Caco-2 (cell line): ENCODE measurements at places on chromosomes 6 and 20.

- no peak for DNase-seq
Observed at GRCh38 chr6:82711105-82711827, 347.6 kb downstream of the TPBG start.

- DNase-seq = no peak
Observed at GRCh38 chr6:135525594-135525993, 28.1 kb upstream of the AHI1 start.

DNA sequence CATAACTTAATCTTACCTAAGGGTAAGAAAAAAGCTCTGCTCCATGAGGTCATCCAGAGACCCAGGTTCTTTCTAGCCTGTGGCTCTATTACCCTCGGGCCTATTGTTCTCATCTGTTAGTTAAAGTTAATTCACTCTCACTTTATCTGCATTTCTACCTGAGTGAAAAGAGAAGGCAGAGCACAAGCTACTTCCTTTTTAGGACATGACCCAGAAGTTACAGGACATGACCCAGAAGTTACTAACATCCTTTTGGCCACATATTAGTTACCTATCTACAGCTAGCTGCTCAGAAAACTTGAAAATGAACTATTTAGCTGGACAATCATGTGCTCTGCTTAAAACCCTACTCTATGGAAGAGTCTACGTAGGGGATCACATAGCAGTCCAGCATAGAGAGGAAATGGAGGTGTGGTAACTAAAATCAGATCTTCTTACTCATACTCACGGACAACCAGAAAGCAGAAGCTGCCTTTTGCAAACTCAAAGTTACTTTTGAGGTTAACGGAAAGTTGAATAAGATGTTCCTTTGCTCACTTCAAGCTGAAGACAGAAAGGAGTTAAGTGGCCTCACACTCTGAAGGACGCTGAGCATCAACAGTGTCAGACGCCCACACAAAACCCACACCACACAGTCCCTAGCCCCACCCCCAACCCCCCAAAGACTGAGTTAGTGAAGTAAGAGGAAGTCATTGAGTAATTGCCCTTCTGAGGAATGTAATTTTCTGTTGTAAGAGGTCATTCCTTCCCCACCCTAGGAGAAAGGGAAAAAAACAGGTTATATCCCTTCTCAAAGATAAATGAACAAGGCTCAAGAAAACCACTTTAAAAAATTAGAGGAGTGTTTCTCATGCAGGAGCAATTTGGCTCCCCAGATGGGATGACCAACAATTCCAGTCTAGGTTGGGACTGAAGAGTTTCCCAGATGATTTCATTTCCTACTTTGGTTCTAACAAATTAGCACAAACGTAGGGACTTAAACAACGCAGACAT is 45.9 kb upstream of the TAB2 start:
- DNase-seq = no peak

DNA sequence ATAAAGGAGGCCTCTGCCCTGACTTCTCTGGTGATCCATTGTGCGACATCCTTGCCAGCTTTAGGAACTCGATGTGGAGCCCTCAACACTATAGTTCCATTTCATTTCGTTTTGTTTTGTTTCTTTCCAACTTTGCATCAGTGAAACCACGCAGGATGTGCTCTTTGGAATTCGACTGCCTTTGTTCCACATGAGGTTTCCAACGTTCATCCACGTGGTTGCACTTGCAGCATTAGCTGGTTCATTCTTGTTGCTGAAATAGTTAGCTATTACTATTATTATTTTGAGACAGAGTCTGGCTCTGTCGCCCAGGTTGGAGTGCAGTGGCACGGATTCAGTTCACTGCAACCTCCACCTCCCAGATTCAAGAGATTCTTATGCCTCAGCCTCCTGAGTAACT is 61.3 kb upstream of the ZNFX1 start:
- DNase-seq = no peak

DNA sequence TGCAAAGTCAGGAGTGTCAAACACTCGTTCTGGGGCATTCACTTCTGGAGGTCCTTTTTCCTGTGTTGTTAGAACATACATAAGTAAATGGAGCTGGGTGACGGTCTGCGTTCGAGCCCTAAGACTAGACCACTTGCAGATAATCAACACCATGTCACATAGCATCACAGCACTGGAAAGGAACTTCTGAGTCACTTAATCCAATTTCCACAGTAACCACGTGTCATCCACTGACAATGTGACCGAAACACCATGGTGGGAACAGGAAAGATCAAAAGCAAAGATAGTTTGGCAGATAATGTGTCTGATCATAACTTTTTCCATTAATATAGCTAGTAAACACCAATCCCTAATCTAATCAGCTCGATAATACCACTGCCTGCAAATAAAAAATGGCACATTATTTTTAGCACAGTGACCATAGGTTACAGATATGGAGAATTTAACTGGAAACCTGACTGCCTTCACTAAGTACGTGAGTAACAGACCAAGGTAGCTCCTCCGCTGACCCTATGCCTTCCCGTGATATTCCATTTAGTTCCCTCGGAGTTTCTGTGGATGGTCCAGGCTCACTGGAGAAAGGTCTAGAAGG is 34.8 kb downstream of the WRNIP1 start:
- DNase-seq = no peak

- DNase-seq = no peak
Observed at GRCh38 chr6:41639809-41640371, 1.6 kb downstream of the MDFI start.

GRCh38 chr6:129947797-129948196 is 70.6 kb upstream of the L3MBTL3 start:
- no peak for DNase-seq

DNA sequence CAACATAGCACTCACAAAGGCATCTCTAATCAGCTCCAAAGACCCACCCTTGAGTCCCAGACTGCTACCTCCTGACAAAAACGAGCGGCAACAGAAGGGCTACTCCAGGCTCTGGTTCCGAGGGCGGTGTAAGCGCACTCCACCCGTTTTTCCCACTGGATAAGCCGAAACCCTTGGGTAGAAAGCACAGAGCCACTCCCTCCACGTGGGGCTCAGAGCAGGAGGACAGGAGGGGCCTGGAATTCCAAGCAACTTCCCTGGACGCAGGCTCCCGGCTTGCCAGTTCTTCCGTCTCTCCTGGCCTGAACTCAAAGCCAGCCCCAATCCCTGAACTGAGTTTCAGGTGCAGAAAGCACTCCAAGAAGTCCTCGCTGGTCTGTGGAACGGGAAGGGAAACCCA is 7.4 kb downstream of the GMEB2 start:
- no peak for DNase-seq

DNA sequence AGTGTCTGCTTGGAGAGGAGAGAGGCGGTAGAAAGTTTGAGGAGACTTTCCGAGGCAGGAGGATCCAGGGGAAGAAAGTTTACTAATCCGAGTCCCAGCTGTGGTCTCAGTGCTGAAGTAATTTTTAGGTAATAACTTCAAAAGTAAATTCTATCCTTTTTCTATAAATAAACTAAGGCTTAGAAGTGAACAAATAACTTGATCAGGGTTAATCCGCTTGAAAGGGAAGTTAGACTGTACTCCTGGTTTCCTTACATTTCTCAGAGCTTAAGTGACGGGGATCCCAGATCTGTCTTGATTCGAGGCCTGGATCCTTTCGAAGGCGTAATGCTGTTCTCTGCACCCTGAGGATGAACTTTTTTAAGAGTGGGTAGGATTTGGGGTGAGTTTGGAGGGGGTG is 2.6 kb downstream of the STK35 start:
- DNase-seq = no peak

- DNase-seq = no peak
Observed at GRCh38 chr20:44309763-44310663, 989 bp downstream of the FITM2 start.

GRCh38 chr6:28910901-28911690 is 12.7 kb downstream of the TRIM27 start:
- no peak for DNase-seq

DNA sequence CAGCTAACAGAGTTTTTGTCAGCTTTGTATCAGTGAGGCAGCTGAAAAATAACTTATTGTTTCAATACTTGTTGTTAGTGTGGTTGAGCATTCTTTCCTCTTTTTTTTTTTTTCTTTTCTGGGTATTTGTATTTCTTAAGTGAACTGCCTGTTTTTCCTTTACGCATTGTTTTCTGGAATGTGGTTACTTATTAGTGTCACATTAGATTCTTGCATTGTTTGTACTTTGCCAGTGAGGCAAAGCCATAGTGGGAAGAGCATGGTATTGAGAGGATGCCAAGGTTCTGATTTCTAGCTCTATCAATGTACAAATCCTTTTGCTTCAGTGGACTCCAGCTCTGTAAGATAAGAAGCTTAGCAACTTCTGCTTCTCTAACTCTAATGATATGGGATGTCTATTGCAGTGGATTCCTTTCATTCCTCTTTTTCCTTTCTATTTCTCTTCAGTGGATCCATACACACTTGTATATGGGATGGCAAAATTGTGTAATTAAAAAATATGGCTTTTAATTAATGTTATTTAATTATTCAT is 3.9 kb downstream of the CDKAL1 start:
- no peak for DNase-seq

DNA sequence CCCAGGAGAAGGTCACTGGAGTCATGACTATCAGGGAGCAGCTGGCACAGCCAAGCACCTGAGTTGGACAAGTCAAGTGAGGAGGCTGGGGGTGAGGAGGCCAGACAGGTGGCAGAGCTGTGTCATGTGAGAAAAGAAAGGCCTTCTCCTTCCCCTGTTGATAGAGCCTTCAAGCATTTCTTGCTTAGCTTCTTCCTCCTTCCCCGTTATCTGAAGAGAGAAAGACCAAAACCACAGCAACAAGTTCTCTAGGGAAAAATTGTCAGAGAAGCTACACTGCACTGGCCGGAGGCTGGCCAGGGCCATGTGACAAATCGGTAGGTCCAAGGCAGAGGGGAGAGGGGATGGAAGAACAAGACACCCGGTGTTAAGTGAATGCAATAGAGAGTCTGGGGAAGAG is 202.1 kb upstream of the PRDM1 start:
- no peak for DNase-seq

DNA sequence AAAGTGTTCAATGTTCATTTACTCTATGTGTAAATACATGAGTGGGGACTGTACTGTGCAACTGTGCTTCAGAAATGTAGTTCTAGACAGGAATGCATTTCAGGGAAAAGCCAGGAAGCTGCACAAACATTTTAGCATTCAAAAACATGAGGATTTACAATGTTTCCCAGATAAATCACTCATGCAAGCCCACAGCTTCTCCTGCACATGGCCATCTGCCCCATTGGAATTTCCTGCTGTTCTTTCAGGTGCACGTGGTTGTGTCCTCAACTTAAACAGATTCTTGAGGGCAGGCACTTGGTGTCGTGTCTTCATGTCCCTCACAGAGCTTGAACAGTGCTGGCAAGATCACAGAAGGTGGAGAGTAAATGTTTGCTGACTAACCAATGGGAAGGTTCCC is 101.5 kb downstream of the UNC5CL start:
- no peak for DNase-seq

DNA sequence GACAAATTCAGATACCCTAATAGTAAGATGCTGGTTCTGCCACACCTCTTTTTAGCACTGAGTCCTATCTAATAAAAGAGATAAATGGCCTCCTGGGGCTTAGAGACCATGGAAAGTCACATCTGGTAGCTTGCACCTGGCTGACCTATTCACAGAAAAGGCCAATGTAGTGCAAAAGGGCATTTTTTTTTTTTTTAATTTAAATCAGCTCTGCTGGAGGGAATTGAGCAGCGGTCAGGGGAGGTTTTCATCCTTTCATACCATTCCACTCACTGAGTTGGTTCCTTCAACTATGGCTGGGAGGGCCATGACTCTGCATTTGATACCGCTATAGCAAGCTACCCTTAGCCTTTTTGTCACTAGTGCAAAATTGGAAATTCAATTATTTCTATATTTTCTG is 20.1 kb upstream of the HS3ST5 start:
- DNase-seq = no peak

DNA sequence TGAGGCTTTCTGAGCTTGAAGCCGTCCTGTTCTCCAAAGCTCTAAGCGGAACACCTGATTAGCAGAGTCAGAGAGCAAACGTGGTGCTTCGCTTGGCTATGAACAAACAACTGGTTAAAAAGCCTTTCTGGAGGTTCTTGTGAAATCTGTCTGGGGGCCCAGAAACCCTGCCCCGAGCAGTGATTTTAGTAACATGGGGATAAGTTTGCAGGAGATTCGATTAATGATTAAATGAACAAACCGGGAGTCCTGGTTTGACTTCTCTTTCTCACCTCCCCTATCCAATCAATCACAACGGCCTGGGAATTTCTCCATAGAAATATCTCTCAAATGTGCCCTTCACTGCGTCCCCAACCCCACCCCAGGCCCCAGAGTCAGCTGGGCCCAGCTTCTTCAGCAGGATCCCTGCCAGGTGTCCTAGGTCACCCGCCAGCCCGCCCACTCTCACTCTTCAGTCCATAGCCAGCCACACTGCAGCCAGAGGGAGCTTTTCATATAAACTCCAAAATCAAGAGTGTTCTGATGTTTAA is 43.6 kb downstream of the ZDHHC14 start:
- DNase-seq = peak; percentile 82

DNA sequence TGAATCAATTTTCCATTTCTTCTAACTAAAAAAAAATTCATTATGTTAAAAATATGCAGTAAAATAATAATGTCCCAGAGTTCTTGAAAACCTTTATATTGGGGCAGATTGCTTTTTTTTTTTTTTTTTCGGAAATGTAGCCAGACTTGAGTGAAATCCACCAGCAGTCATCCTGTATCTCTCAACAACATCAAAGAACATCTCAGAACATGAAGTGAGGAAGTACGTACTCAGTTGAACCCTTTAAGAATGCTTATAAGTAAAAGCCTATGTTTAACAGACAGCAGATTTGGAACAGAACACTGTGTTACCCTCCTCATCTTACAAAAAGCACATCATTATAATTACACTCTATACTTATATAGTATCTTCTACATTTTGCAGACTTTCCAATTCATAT is 51.0 kb upstream of the SUPT3H start:
- no peak for DNase-seq

DNA sequence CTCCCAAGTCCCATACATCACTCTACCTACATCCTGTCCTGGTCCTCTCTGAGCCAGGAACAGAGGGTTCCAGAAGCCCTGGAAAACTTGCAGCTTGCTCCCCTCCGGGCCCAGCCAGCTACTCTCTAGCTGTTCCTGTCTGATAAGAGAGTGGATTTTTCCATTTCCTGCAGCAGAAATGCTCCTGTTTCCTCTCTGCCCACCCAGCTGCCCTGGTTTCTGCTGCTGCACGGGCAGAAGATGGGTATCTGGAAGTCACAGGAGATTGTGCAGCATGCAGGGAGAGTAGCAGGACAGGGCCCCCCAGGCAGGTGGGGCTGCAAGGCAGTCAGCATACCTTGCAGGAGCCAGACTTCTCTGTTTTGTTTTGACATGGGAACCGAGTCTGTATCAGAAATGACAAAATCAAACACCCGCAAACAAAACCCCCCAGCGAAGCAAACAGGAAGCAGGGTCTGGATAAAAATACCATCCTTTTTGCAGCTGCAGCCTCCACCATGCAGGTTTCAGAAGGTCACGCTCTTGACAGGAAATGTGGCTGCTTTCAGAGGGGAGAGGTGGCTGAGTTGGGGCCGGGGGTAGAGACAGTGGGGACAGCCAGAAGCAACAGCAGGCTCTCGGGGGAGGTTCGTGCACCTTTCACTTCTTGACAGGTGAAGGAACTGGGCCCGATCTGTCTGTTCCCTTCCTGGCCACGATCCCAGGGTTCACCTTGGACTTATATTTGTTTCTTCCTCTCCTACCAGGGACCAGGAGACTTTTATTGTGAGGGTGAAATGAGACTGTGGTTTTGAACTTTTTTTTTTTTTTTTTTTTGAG is 50.8 kb upstream of the FAM83D start:
- no peak for DNase-seq
